ENCODE measurements at places on chromosomes 13 and 19.

GRCh38 chr19:322616-323015, 22.0 kb downstream of the MIER2 start:
- no peak for DNase-seq
- no peak overlapping the region for H3K4me3 ChIP-seq
- no peak overlapping the region for H3K27ac ChIP-seq
- peaks cover 4% of the 10 kb centered on the region for H3K4me1 ChIP-seq
- H3K36me3 ChIP-seq, result peaks cover 4% of the 10 kb centered on the region
- no peaks in the 10 kb centered on the region for H3K27me3 ChIP-seq

DNA sequence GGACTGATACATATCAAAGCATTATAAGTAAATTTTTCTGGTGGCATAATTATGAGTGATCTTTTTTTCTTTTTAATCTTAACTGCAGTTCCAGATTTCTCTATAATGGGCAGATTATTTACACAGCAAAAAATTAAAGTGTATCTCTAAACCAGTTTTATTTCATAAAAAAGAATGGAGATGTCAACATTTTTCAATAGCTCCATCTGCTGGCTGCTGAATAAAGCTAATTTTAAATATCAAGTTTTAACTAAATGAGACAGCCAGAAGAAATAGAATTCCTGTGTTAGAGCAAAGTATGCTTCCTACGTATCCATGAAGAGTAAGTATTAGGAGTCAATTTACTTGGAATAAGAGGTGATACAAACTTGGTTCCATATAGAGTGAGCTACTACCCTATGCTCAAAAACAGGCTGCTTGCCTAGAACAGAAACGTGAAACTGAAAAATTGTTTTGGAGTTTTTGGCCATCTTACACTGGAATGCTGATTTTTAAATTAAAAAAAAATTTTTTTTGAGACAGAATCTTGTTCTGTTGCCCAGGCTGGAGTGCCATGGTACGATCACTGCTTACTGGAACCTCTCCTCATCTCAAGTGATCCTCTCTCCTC, 5.0 kb upstream of the PDS5B start:
- no peak overlapping the region for H3K27ac ChIP-seq
- no peak overlapping the region for H3K4me3 ChIP-seq
- peaks cover 6% of the 10 kb centered on the region for H3K4me1 ChIP-seq
- H3K36me3 ChIP-seq, result peaks cover 4% of the 10 kb centered on the region
- H3K27me3 ChIP-seq, result peaks cover 5% of the 10 kb centered on the region

GRCh38 chr13:72400856-72401255, 326.6 kb downstream of the MZT1 start:
- DNase-seq, result no peak
- H3K36me3 ChIP-seq, result no peaks in the 10 kb centered on the region

GRCh38 chr13:87783366-87783765, 112.2 kb downstream of the SLITRK5 start:
- no peaks in the 10 kb centered on the region for H3K27me3 ChIP-seq
- no peak overlapping the region for H3K4me3 ChIP-seq
- no peak for DNase-seq
- no peaks in the 10 kb centered on the region for H3K4me1 ChIP-seq
- no peaks in the 10 kb centered on the region for H3K36me3 ChIP-seq

GRCh38 chr19:45705115-45705514, 12.6 kb downstream of the QPCTL start:
- H3K4me1 ChIP-seq, result peaks cover 2% of the 10 kb centered on the region
- H3K4me3 ChIP-seq, result no peak overlapping the region
- no peak overlapping the region for H3K27ac ChIP-seq
- DNase-seq, result no peak
- peaks cover 7% of the 10 kb centered on the region for H3K36me3 ChIP-seq
- H3K27me3 ChIP-seq, result no peaks in the 10 kb centered on the region

DNA sequence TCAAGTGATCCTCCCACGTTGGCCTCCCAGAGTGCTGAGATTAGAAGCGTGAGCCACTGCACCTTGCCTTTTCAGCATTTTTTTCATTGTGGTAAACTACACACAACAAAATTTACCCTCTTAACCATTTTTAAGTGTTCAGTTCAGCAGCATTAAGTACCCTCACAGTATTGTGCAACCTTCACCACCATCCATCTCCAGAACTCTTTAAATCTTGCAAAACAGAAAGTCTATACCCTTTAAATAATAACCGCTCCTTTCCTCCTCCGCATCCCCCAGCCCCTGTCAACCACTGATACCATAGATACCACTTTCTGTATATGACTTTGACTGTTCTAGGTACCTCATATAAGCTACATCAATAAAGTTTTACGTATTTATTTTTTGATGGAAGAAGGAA, 20.8 kb upstream of the CASP14 start:
- DNase-seq, result no peak
- H3K27ac ChIP-seq, result no peak overlapping the region
- H3K4me1 ChIP-seq, result peaks cover 2% of the 10 kb centered on the region
- no peak overlapping the region for H3K4me3 ChIP-seq
- peaks cover 34% of the 10 kb centered on the region for H3K27me3 ChIP-seq

- no peaks in the 10 kb centered on the region for H3K4me1 ChIP-seq
- no peak overlapping the region for H3K27ac ChIP-seq
Observed at GRCh38 chr13:58712191-58712590, 1080.6 kb downstream of the PCDH17 start.

- H3K36me3 ChIP-seq, result peaks cover 6% of the 10 kb centered on the region
- H3K4me1 ChIP-seq, result peaks cover 4% of the 10 kb centered on the region
- H3K27ac ChIP-seq, result peak overlapping the region; percentile 6
Observed at GRCh38 chr13:110664041-110664440, 41.9 kb downstream of the CARS2 start.

GRCh38 chr19:15455996-15456395, 6.2 kb upstream of the WIZ start:
- H3K27me3 ChIP-seq, result no peaks in the 10 kb centered on the region
- no peak for DNase-seq
- H3K36me3 ChIP-seq, result peaks cover 4% of the 10 kb centered on the region

DNA sequence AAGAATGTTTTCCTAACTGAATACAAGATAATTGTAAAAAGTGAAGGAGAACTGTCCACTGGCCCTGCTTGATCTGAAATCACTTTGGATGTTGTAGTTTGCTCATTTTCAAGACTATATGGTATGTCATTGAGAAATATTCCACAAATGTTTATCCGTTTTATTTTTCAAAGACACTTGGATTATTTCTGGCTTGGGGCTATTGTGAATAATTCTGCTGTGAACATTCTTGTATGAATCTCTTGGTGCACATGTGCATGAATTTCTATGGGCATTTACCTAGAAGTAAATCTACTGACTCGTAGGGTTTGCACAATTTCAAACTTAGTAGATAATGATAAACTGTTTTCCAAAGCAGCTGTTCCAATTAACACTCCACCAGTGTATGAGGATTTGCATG, 8.6 kb downstream of the RXFP2 start:
- H3K36me3 ChIP-seq, result no peaks in the 10 kb centered on the region
- no peak overlapping the region for H3K27ac ChIP-seq
- peaks cover 2% of the 10 kb centered on the region for H3K4me1 ChIP-seq
- no peak for DNase-seq
- H3K4me3 ChIP-seq, result no peak overlapping the region

GRCh38 chr19:42113641-42114348, 18.5 kb downstream of the POU2F2 start:
- H3K27ac ChIP-seq, result peak overlapping the region; percentile 82
- H3K4me1 ChIP-seq, result peaks cover 15% of the 10 kb centered on the region
- DNase-seq, result no peak
- H3K36me3 ChIP-seq, result peaks cover 11% of the 10 kb centered on the region
- H3K27me3 ChIP-seq, result no peaks in the 10 kb centered on the region

DNA sequence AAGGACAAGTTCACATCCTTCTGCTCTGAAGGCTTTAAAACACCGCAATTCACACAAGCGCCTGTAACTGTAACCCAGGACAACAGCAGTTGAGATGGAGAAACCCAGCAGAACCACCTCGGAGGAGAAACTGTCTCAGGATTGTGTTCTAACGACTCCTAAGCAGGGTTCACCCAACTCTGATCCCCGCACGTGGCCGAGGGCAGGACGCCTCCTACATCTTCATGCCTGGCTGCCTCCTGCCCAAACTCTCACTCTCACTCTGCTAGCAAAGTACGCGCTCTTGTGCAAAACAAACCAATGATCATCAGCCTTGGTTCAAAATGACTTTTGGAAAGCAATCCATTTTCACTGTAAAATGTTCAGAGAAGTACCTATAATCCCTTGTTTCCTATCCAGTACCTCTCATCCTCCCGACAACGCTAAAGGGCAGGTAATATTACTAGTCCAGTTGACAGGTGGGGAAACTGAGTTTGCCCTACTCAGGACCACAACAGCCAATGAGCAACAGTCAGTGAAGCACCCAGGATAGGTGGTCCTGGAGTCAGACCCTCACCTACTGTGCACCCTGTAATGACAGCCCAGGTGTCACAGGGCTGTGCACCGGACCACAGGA, 25.6 kb downstream of the EPS15L1 start:
- no peaks in the 10 kb centered on the region for H3K27me3 ChIP-seq
- H3K4me1 ChIP-seq, result peaks cover 49% of the 10 kb centered on the region
- DNase-seq, result no peak
- no peak overlapping the region for H3K4me3 ChIP-seq

- H3K4me1 ChIP-seq, result peaks cover 6% of the 10 kb centered on the region
- peaks cover 2% of the 10 kb centered on the region for H3K36me3 ChIP-seq
- peaks cover 11% of the 10 kb centered on the region for H3K27me3 ChIP-seq
- H3K27ac ChIP-seq, result no peak overlapping the region
- no peak overlapping the region for H3K4me3 ChIP-seq
Observed at GRCh38 chr19:4878491-4878968, 11.1 kb upstream of the PLIN3 start.

GRCh38 chr13:99323488-99323887, 16.3 kb upstream of the GPR183 start:
- H3K27ac ChIP-seq, result peak overlapping the region; percentile 99
- H3K4me1 ChIP-seq, result peaks cover 46% of the 10 kb centered on the region

DNA sequence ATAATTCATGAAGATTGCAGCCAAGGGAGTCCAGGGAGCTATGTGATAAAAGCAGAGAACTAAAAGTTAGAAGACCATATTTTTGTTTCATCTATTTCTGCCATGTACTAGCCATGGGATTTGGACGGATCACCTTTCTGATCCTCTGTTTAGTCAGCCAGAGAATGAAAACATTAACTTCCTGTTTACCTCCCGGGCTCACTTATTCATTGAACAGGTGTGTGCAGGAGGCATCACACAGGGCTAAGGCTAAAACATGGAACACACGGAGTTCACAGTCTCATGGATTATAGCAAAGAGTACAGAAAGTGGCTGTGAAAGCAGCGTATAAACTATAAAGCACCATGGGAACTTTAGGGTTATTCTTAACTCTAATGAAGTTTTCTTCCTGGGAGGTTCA, 96.8 kb downstream of the GPR12 start:
- no peak overlapping the region for H3K4me3 ChIP-seq
- H3K27ac ChIP-seq, result no peak overlapping the region
- no peak for DNase-seq

GRCh38 chr19:41376241-41376997, at the start of gene TMEM91:
Gene TMEM91 (plus strand): TSS chr19:41376533. CDS start chr19:41378310, 1,777 bp downstream.
- H3K4me3 ChIP-seq, result peak within 1 kb of the TSS; percentile 91
- H3K27me3 ChIP-seq, result no peaks in the 10 kb centered on the region
- peaks cover 12% of the 10 kb centered on the region for H3K4me1 ChIP-seq
- no peaks in the 10 kb centered on the region for H3K36me3 ChIP-seq
- H3K27ac ChIP-seq, result peak within 1 kb of the TSS; percentile 84
- DNase-seq, result no peak

GRCh38 chr19:5466814-5467291, 11.6 kb downstream of the ZNRF4 start:
- H3K36me3 ChIP-seq, result peaks cover 4% of the 10 kb centered on the region
- no peak overlapping the region for H3K4me3 ChIP-seq
- no peak for DNase-seq
- no peak overlapping the region for H3K27ac ChIP-seq

DNA sequence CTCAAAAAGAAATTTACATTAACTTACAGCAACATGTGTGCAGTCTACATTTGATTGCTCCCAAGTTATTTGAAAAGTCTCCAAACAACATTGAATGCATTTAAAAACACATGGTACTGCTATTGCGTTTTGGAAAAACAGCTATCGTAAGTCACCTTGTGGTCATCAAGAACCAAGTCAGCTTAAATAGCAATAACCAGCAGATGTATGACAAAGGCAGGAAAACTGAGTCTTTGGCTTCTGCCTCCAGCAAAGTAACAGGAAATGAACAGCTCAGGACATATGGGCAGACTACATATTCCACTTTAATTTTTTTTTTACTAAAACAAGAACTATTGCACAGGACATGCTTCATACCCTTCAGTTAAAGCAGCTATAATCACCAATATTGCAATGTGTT, 580.6 kb upstream of the SPRY2 start:
- H3K27ac ChIP-seq, result no peak overlapping the region
- no peaks in the 10 kb centered on the region for H3K4me1 ChIP-seq
- DNase-seq, result no peak

GRCh38 chr13:18212873-18213272, 968.8 kb downstream of the TUBA3C start:
- H3K27me3 ChIP-seq, result no peaks in the 10 kb centered on the region
- no peaks in the 10 kb centered on the region for H3K4me1 ChIP-seq
- no peak for DNase-seq
- no peak overlapping the region for H3K4me3 ChIP-seq

GRCh38 chr19:53131085-53131590, 1.6 kb downstream of the ZNF415 start:
- peaks cover 4% of the 10 kb centered on the region for H3K36me3 ChIP-seq
- DNase-seq, result no peak
- H3K27me3 ChIP-seq, result no peaks in the 10 kb centered on the region

DNA sequence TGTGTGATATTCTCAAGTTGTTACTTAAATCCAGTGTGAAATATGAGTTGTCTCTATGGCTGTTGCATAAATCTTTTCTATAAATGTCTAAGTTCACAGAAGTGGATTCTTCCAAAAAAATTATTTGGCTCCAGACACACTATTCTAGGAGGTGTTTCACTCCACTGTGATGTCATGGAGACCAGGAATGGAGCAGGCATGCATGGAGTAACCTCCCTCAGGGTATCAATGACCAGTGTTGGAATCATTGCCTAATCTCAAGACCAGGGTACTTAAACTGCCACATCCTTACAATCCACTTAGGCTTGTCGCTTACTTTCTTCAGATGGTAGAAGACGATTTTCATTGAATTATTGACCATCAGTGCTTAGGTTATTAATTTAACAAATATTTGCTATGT, 55.4 kb downstream of the LRRC63 start:
- H3K4me1 ChIP-seq, result no peaks in the 10 kb centered on the region
- H3K4me3 ChIP-seq, result no peak overlapping the region
- no peak overlapping the region for H3K27ac ChIP-seq
- peaks cover 9% of the 10 kb centered on the region for H3K27me3 ChIP-seq
- DNase-seq, result no peak
- H3K36me3 ChIP-seq, result peaks cover 5% of the 10 kb centered on the region
